ENCODE measurements at places on chromosomes 13 and 19.
A peak's percentile ranks its signal among the peaks of the same experiment; 100 is the strongest.

DNA sequence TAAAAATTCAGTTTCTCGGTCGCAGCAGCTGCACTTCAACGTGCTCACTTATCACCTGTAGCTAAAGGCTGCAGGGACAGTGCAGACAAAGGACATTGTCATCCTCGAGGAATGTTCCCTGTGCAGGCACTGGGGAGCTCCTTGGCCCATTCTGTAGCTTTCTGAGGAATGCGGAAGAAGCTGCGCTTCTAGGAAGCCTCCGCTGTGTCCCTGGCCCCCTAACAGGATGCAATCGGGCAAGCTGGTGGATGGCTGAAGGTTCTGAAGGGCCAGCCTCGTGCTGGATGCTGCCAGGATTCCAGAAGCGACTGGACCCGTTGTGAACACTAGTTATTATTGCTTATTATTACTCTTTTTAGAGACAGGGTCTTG, 8.1 kb downstream of the ANO8 start:
- DNase-seq, result no peak

DNA sequence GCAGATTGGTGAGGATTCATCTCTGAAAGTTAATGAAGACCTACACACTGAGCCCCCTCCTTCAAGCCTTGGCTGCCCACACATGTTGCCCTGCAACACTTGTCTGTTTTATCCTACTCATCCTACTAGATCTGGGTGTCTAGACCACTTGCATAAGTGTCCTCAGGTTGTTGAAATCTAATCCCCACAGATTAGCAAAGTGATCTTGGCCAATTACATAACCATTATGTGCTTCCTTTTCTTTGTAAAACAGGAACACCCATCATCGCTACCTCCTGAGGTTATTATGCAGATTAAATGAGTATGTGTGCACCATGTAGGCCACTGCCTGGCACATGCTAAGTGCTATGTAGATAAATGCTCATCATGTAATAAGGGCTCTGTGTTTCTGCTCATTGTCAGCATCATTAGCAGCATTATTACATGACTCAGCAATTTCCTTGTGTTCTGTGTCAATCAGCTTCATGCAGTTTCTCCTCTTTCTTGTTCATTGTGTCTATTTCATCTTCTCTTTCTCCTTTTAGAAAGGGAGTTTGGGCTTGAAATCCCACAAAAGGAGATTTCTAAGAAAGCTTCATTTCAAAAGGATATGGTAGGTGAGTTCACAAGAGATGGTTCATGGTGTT, 15.1 kb downstream of the ZNF175 start:
- no peak for DNase-seq

DNA sequence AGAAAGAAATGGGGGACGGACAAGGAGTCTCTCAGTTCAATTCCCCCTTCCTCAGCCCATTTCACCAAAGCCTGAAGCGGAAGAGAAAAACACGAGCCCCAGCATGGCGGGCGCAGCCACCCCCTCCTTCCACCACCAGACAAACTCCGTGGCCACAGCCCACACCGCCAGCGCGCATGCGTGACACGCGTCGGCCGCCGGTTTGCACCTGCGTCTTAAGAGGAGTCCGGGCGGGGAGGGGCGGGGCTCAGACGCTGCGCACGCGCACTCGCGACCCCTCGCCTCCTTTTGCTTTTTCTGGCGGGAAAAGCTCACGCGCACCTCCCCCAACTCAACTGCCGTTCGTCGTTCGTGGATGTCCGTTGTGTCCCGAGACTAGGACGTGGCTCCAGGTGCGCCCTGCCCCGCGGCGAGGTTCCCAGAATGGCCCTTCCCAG, at the start of gene KASH5:
KASH5 (plus strand) TSS at position 314 of the 437 bp plus-strand sequence. CDS start 2,635 bp downstream, outside the sequence.
- peak; percentile 89 for DNase-seq

DNA sequence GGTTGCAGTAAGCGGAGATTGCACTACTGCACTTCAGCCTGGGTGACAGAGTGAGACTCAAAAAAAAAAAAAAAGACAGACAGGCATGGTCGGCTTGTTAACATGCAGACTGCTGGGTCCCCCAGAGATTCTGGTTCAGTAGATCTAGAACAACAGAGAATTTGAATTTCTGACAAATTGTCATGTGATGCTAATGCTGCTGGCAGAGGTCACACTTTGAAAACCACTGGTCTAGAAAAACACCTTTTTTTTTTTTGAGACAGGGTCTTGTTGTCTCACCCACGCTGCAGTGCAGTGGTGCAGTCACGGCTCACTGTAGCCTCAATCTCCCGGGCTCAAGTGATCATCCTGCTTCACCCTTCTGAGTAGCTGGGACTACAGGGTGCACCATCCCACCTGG, 7.7 kb upstream of the LRFN3 start:
- no peak for DNase-seq

DNA sequence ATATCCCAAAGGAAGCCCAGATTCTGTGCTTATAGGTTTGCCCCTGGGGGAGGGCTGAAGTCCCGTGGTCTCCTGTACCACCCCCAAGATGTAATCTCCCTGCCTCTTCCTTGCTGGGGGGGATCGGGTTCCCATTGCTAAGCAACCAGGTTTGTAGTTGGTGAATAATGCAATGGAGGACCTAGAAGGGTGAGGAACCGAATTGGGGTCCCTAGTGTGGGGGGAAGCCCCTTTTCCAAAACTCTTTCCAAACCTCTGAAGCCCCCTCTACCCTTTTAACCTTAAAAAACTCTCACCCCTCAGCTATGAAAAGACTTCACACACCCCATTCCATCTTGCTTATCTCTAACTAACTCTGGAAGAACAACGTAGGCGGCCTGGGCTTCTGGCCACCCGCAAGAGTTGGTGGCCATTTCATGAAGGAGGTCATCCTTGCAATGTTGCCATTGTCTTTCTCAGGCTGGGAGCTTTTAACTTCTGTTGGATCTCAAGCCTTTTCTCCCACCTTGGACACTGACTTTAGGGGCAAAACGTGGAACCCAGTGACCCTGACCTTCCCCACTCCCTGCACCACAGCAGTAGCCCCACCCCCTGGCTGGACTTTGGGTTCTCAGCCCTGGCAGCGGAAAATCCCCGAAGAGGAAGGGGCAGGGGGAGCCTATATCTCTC, 661 bp downstream of the PALM3 start:
- DNase-seq, result no peak

DNA sequence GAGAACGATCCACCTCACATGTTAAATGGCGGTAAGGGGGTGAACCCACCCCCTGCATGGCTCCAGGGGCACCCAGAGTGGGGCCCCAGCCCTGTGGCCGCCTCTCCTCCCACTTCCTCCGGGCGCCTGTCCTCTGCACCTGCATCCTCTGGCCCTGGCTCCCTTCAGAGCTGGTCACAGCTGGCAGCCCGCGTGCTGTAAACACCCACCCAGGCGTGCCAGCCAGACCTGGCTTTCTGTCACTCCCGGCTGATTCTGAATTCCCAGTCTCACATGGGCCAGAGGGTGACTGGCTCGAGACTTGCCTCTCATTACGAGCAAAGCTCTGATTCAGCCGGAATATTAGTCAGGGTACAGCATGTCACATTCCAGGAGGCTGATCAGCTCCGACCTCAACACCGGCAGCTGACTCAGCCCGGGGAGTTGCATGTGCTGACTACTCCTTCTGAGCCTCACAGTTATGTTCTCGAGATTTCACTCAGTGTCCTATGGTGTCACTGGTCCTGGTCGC, 75.1 kb downstream of the GNG7 start:
- DNase-seq, result peak; percentile 56

- no peak for DNase-seq
Measured at GRCh38 chr13:39095500-39095899, 57.2 kb downstream of the NHLRC3 start.

DNA sequence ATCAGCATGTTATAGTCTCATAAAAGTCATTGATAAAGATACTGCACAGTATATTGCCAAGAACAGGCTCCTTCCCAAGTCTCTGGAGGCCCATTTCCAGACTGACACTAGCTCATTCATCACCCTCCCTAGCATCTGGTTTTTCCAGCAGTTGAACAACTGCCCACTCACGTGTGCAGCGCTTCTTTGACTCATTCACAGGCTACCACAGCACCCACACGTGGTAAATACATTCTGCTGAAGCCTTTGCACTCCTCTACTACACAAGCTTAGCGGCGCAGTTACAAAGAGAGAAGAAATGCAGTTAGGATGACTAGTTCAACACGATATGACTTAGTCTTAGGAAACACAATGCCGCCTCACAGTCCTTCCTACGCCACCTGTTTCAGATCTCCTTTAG, 87.7 kb downstream of the DOCK9 start:
- DNase-seq, result no peak

GRCh38 chr19:40721936-40722661, 5.2 kb downstream of the ITPKC start:
- no peak for DNase-seq

GRCh38 chr19:43367822-43368221, 14.3 kb downstream of the CD177 start:
- DNase-seq, result no peak

GRCh38 chr13:58882516-58882915, 1251.0 kb downstream of the PCDH17 start:
- no peak for DNase-seq

DNA sequence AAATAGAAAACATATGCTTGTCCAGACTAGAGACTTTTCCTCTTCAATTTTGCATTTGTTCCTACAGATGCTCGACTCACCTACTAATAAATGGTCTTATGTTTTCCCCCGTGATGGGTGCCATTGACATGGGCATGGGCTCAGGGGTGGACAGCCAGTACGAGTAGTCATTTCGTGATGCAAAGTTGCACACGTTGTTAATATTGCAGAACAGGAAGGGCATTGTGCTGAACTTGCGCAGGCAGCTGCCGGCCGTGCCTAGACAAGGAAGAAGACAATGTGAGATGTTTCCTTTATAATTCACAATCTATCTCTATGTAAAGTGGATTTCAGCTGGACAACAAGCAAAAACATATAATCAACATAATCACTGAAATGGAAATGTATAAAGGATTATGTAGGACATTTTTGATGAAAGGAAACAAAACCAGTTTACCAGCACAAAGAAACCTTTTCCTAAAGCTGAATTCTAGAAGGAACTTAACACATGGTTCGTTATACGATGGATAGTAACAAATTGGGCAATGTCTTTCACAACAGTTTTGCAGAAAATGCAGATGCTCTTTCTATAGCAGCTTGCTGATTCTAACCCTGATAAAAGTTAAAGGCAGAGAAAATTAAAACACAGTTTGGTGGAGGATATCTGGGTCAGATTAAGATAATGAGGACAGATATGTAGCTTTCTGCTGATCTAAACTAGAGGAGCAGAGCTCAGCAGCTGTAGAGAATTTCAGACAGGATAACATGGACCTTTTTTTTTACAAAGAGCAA, 145.7 kb downstream of the COL4A1 start:
- DNase-seq, result no peak

All from CD4-positive, alpha-beta T cell treated with Interleukin-2 at 100 ng/mL for 4 hours (primary cell).